ENCODE measurements at places on chromosomes 16 and 17. TPM values are rescaled to one million over a fixed set of nuclear protein-coding genes. Genes with fewer than 3 reads are reported as not detected.

DNA sequence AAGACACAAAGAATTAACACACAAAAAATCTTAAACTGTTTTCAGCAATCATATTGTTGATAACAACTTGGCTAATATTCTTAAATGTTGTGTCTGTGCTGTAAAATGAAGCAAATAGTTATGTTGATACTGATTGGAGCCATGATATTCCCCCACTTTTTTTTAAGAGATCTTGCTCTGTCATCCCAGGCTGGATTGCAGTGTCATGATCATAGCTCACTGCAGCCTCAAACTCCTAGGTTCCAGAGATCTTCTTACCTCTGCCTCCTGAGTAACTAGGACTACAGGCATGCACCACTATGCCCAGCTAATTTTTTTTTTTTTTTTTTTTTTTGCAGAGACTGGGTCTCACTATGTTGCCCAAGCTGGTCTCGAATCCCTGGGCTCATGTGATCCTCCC is 26.0 kb downstream of the BBS2 start:
- no peak for DNase-seq

The JPH3 gene
- 1.8 TPM for total RNA-seq

The C1QTNF8 gene
- not detected for total RNA-seq

The GHDC gene
- 14.5 TPM for total RNA-seq

All from posterior vena cava (tissue), 2 donors.